ENCODE measurements at places on chromosomes 13 and 19. TPM values are rescaled to one million over a fixed set of nuclear protein-coding genes. Genes with fewer than 3 reads are reported as not detected.

Gene CFAP97D2
- total RNA-seq = not detected

Gene TMEM238
- 1.3 TPM for total RNA-seq

Gene ZNF813
- 0.98 TPM for total RNA-seq

Gene CEACAM5
- total RNA-seq = not detected

GRCh38 chr13:74200081-74200480 is 65.9 kb upstream of the KLF12 start:
- DNase-seq = peak; percentile 19

DNA sequence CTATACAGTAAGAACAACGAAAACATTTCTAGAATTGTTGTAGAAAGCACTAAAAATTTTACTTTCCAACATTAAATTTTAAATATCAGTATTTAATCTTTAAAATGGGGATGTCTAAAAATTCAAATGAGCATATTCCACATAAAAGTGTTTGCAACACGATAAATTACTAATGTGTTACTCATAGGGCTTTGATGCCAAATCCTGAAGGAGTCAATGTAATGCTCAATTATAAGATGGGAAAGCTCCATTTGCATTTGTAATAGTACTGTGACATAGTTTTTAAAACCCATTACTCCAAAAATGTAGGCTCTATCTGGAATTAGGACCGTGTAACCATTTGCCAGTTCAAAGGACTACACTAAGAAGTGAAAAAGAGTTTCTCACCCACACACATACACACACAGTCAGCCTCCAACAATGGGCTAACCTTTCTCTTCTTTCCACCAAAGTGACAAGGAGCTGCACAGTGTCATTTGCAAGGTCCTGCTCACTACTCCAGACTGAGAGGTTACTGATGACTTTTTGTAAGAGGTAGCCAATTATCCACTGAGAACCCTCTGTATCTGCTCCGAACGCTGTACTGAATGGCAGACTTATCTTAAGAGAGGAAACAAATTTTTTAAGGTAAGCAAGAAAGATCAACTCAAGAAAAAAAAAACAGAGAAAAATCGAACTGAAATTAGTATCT is 26.1 kb upstream of the EEF1AKMT1 start:
- DNase-seq = no peak

DNA sequence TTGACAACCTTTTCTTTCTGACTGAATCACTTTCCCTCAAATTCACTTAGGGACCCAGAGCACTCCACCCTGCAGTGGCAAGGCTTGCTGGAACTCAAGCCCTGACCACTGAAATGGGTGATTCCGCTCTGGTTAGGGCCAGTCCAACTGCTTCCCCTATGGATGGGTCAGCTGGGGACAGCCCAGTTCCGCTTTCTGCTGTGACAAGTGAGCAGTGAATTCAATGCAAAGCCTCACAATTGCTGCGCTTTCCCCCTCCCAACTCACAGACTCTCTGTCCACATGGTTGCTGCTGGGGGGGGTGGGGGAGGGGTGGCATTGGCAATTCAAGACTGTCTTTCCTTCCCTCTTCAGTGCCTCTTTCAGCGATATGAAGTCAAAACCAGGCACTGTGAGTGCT is 18.7 kb downstream of the CD70 start:
- no peak for DNase-seq

- DNase-seq = no peak
These were observed 23.6 kb upstream of the TTYH1 start for GRCh38 chr19:54391589-54392061.

Data from HT1080 (cell line).